Stimulated activated CD8-positive, alpha-beta memory T cell treated with anti-CD3 and anti-CD28 coated beads, Interleukin-15, amount 100 ng/mL, for 48 hours (primary cell): ENCODE measurements at places on chromosomes 2 and 18.

DNA sequence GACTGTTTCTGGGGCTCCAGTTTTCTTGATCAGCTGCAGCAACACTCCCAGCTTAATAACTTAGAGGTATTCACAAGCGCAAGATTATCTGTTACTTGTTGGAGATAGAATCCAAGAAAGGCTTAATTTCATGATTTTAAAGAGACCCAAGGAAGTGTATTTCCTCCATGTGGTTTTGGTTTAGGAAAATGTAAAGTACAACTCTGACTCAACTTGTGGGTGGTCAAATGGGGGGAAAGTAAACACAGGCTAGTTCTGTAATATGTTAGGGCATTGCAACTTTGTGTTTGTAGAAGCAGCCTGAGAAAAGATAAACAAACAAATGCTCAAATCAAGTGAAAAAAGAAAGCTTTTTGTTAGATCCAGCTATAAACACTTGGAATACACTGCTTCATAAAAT, 90.1 kb upstream of the COL3A1 start:
- DNase-seq = no peak

- no peak for DNase-seq
These were observed 68.8 kb upstream of the SPTBN1 start for GRCh38 chr2:54387059-54387991.

DNA sequence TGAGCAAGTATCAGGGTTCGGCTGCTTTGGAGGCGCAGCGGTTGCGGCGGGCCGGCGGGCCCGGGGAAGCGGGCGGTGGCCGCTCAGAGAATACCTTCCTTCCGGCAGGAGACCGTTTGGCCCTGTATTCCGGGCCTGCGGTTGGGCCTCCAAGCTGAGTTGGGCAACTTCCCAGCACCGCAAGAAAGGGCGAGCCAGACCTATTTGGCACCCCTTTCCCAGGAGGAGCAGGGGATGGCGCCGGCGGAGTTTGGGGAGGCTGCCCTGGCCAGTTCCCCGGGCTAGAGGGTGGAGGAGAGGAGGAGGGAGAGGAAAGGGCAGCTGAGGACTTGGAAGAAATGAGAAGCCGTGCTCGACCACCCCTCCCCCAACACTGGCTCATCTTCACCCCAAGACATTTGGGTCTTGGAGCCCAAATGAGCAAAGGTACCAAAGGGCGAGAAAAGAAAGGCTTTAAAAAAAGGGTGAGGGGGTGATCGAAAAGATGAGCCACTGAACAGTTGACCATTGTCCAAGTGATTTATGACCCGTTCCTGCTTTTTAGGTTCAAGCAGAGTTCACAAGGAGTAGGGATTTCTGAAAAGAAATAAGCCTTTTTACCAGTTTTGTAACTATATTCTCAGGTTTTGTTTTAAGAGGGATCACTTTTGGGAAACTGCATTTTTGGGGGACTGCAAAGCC, 8.4 kb downstream of the HOXD3 start:
- no peak for DNase-seq

- DNase-seq = no peak
These were observed 10.6 kb downstream of the CUL3 start for GRCh38 chr2:224574423-224575084.

GRCh38 chr18:34038086-34038485, 186.6 kb downstream of the NOL4 start:
- DNase-seq = no peak

GRCh38 chr18:62938006-62938405, 222.7 kb downstream of the PHLPP1 start:
- no peak for DNase-seq
